ENCODE measurements at places on chromosomes 11 and 22.

DNA sequence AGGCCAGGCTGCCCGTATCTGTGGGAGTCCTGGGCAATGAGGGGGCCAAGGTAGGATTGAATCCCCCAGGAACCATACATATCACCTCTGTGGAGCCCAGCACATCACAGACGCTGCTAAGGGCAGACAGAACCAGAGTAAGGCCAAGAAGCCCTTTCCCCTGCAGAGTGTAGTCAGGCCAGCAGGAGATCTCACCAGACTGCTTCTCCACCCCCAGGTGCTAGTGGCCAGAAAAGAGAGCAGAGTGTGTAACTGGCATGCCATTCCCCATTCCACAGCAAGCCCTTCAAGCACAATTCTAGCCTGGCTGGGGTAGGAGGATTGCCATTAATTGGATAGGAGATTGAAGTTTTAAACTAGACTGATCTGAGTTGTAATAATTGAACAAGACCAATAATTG is 28.0 kb upstream of the FCHSD2 start:
- DNase-seq, result no peak

DNA sequence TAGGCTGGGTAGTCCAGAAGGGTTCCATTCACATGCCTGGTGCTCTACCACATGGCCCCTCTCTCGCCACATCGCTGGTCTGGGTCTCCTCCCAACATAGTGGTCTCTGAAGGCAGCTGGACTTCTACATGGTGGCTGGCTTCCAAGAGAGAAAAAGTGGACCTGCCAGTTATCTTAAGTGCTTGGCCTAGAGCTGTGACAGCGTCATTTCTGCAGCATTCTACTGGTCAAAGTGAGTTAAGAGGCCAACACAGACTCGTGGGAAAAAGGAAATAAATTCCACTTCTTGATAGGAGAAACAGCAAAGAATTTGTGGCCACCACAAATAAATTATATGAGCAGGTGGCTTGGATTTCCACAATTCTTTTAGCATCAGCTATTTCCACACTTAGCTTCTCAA is 21.0 kb upstream of the BARX2 start:
- DNase-seq, result no peak

DNA sequence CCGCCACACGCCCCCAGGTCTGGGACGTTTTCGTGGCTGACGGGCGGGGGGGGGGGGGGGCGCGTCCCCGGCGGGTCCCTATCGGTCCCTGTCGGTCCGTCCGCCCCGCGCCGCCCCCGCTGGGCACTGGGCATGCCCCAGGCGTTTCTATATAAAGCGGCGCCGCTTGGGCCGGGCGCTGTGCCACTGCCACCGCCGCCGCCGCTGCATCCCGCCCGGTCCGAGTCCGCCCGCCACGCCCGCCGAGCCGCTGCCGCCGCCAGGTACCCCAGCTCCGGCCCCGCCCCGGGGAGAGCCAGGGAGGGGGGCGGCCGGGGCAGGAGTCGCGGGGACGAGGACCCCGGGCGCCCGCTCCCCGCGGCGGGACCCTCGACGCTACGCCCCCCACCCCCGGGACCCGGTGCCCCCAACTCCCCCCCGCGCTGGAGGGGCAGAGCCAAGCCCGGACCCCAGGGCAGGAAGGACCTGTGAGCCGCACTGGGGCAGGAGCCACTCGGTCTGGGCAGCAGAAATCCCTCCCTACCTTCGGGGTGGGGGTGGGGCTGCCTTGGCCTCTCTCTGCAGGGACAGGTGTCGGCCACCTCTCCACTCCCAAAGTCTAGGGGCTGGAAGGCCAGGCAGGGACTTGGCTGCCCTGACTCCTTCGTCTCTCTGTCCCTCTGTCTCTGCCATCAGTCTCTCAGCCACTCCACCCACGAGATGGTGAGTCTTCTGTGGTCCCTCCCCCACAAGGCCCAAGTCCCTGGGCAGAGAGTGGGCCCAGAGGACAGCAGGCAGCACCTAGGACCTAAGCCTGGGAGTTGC is at the start of gene CARNS1:
CARNS1 (plus strand) TSS at position 178 of the 804 bp plus-strand sequence; CDS start at position 700, 522 bp downstream.
- no peak for DNase-seq

DNA sequence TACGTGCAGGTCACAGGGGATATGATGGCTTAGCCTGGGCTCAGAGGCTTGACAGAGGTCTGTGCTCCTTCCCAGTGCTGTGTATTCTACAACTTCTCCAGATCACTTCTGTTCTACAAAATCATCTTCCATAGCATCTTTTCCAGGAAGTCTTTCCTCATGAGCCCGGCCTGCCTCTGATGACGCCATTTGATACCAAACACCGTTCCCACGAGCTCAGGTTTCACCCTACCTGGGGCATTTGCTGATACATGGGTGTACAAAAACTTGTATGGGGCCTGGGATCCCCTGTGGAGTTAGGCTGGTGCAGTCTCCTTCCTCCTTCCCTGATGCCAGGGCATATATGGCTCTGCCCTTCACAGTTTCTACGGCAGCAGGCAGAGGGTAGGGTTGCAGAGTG is 78.7 kb downstream of the NECTIN1 start:
- DNase-seq, result no peak

DNA sequence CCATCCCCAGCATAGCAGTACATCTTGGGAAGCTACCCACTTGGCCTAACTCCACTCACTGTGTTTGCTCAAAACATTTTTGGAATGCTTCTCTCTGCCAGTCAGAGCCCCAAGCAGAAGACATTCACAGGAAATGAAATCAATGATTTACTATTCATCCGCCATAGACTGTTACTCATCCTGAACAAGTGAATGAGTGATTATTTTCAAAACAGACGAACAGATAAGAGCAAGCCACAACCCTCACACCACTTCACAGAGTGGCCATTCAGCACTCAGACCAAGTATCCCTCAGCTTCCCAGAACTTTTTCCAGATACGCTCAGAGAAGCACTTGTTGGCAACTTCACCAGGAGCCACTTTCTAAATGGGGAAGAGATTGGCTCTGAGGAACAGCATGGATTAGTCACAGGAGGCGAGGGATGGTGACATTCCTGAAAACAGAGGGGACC is 13.0 kb upstream of the UBASH3B start:
- no peak for DNase-seq
